LoVo (cell line): ENCODE measurements at places on chromosomes 12 and 14.

DNA sequence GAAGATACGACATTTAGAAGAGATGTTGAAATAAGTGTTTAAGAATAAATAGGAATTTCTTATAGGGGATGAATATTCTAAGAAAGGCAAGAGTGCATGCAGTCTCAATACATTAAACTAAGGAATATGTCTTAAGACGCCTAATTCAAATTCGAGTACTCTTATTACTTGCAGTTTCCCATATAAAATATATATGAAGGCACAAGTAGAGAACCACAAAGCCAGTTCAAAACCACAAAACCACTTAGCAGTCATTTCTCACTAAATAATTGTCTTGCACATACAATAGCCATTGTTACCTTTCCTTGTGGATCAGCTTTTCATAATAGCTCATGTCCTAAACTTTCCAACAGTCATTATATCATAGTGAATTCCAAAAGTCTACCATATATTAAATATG, 91.0 kb upstream of the MON2 start:
- no peak for DNase-seq

- no peak for DNase-seq
These were observed 745.8 kb downstream of the SLC6A15 start for GRCh38 chr12:84166812-84167211.

DNA sequence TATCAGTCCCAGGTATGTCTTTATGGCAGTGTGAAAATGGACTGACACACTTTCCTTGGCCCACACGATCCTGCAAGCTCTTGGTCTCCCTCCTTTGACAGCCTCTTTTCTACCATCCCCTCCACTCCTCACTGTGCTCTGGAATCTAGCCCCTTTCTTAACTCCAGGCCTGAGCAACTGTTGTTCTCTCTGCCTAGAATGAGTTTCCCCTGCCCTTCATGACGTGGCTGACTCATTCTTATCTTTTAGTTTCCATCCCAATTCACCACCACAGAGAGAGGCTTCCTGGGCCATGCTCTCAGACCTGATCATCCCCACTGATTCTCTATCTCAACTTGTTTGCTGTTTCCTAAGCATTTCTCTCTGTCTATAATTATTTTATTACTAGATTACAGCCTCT, 157.4 kb upstream of the HMGA2 start:
- no peak for DNase-seq

GRCh38 chr14:92794547-92794941, 439 bp downstream of the GOLGA5 start:
- no peak for DNase-seq

- DNase-seq, result no peak
These were observed 131.5 kb upstream of the MGAT4C start for GRCh38 chr12:86387591-86388145.

- no peak for DNase-seq
These were observed 4.7 kb upstream of the TTC7B start for GRCh38 chr14:90820958-90821357.

DNA sequence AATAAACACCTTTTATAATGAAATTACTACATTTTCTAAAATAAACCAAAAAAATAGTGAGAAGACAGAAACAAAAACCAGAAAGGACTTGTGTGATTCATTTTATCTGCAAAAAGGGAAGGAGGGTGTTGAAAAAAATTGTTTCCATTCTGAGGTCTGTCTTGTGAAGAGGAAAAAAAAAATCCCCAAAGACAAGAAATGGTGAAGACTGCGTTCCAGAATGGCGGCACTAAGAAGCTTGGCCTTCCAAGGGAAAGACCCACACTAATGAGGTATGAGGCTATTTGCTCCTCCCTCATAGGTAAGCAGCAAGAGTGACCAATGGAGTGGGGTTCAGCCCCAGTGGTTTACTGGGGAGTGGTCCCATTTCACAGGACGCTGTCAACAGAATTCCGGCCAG, 35.0 kb downstream of the GNPTAB start:
- no peak for DNase-seq

DNA sequence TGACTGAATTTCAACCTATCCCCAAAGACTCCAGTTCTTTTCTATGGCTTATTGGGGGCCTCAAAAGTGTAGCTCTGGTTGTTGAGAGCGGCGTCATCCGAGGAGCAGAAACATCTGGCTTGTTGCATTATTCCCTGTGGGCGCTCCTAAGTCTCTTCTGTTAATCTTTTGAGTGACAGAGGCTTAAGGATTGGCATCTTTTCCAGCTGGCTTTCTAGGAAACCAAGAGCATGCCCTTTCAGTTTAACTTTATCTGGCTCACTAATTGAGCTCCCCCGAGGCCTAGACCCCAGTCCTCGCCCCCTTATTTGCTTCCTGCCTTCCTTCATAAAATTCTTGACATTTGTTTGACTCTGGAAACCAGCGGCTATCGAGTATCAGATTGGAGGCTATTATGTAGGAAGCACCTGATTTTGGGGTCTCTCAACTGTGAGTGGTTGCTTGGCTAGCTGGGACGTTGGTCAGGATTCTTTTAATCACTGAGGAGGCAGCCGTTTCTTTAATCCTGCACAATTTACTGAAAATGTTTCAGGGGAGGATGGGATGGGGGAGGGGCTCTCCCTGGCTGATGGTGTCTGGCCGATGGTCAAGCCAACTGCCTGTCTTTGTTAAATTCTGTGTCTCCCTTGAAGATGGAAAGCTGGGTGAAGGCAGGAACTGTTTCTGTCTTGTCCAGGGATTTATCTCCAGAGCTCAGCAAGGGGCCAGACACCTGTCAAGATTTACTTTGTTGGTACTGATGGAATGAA, 3.1 kb downstream of the SMOC1 start:
- DNase-seq, result no peak

DNA sequence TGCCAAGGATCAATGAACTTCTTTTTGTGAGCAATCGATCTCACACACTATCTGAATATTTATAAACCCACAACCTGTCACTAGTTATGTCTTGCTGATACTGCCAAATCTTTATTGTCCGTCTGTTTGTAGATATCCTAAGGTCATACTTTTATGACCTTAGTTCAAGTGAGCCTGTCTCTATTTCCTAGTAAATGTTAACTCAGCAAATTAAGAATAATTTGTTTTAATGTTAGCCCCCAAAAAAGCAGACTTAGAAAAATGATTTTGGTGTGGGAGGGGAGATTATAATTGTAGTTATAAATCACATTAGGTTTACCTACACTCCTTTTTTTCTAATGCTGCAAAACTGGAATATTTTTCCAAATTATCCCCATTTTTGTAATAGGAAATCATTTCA, 9.4 kb downstream of the STYK1 start:
- DNase-seq, result no peak

GRCh38 chr14:93054876-93055275, 60.8 kb downstream of the ITPK1 start:
- DNase-seq, result no peak

GRCh38 chr12:52975820-52976573, 27.1 kb downstream of the KRT18 start:
- DNase-seq, result peak; percentile 51

DNA sequence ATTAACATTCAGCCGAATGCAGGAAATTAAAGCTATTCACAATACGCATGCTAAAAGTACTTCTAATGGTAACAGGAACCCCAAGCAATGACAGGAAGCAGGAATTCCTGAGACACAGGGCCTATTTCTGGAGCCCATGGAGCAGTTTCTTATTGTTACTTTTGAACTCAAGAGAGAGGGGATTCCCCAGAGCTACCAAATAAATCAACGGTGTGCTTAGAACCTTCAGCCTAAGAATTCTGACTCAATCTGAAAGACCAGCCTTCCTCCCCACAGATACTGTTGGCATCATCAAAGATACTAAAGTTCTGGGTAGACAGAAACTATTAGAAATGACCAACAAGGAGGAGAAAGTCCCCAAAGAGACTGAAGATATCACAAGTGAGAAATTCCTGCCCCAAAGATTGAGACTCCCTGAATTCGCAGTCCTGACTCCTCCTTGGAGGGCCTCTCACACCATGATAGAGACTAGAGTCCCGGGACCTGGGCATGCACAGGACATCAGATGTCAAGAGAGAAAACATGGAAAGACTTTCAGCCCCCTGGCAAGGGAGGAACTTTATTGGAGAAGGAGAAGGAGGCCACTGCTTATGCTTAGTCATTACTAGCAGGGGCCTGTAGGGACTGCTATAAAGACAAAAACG, 32.7 kb downstream of the RTRAF start:
- DNase-seq, result no peak

GRCh38 chr12:42631513-42631912, 42.0 kb upstream of the PRICKLE1 start:
- DNase-seq, result no peak

- DNase-seq, result peak; percentile 71
These were observed 358.6 kb downstream of the DUSP6 start for GRCh38 chr12:88993651-88994050.

DNA sequence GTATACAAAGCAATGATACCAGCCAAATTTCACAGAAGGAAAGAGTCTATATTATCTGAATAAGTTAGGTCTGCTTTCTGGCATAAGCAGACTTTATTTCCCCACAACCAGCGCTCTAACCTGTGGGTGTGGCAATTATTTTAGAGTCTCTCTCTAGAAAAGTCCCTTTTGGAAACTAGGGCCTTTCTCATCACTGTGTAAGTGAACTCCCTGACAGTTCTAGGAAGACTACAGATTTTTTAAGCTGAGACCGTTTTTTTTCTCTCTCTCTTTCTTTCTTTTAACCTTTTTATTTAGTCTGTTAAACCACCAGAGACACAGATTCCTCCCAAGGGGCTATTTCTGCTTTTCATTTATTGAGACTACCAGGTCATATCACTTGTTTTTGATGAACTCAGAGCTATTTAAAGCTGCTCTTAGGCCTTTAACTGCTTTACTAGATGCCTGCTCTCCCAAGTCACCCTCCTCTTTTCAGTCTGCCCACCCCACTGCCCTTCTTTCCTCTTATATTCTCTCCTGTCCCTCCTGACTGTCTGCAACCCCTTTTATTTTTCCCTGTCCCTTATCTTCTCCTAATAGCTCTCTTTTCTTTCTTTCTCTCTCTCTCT, 69.2 kb upstream of the ARHGAP5 start:
- no peak for DNase-seq

GRCh38 chr14:101006008-101006407, 102.5 kb upstream of the RTL1 start:
- DNase-seq, result no peak

GRCh38 chr14:86404989-86405649, 875.2 kb downstream of the FLRT2 start:
- DNase-seq, result no peak

- DNase-seq, result no peak
These were observed 125.5 kb upstream of the NUDT4 start for GRCh38 chr12:93252221-93252620.

GRCh38 chr12:86723326-86723725, 467.1 kb upstream of the MGAT4C start:
- no peak for DNase-seq

GRCh38 chr12:108298761-108299275, 40.3 kb downstream of the CMKLR1 start:
- DNase-seq, result no peak

DNA sequence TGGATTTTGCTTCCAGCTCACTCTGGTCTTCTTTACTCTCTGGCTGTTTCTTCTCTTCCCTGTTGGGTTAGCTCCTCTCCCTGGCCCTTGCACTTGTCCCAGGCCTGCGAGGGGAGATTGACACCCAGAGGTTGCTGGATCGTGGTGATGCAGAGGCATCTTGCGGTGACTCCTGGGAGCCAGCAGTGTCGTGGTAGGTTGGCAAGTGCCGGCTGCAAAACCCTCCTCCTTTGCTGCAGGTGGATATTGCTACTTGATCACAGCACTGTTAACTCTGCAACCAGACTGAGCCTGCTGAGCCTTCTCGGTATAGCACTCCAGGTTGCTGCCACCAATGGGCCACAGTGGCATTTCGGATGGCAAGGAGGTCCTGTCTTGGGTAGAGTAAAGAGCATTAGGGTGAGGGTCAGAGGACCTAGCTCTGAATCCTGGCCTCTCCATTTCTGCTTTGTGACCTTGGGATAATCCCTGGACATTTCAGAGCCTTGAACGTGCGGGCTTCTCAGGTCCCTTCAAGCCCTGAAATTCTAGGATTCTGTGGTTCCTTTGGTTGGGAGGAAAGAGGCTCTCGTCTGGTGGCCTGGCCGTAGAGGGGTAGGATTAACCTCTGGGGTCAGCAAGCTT, 87.4 kb downstream of the TSPAN9 start:
- DNase-seq, result no peak

- DNase-seq, result no peak
These were observed 3.4 kb upstream of the FRMD6 start for GRCh38 chr14:51648296-51648695.

- DNase-seq, result no peak
These were observed 346 bp downstream of the SLC7A8 start for GRCh38 chr14:23183158-23183470.

- peak; percentile 81 for DNase-seq
These were observed 3.2 kb upstream of the FICD start for GRCh38 chr12:108511633-108512540.

GRCh38 chr12:39451977-39452376, 9.1 kb upstream of the KIF21A start:
- DNase-seq, result no peak

DNA sequence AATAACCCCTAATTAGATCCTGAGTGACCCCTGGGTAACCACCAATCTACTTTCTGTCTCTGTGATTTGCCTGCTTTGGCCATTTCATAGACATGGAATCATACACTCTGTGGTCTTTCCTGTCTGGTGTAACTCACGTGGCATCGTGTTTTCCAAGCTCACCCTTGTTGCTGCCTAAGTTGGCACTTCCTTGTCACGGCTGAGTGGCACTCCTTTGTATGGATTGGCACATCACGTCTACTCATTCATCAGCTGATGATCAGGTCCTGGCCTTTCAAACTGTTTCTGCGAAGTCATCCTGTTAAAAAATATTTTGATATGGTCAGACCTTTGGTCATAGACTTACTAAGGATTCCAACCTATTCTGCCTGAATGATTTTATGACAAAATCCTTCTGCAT, 87.7 kb downstream of the GLT1D1 start:
- DNase-seq, result no peak

- DNase-seq, result no peak
These were observed 243.8 kb upstream of the PLEKHG7 start for GRCh38 chr12:92458996-92459395.

DNA sequence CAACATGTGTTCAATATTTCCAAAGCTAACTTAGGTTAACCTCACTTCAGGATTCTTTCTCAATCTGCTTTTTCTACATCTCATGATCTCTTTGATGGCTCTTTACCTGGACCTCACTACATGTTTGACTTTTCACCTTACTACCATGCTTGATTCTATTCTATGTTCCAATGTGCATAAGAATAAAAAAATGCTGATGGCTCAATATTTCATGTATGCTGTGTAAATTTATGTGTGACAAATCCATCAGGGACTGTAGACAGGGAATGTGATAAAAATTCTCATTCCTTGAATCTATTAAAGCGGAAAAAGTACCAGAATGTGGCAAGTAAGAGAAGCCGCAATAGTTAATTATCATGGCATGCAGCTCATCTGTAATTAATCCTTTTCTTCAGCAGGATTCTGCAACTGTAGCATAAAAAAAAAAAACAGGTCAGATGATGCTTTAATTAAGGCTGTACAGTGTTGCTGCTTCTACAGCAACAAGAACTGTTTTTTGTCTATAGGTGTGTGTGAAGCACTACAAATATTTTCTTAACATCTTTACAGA, 276.9 kb upstream of the PRKD1 start:
- DNase-seq, result no peak

GRCh38 chr12:31478898-31479297, 112.0 kb downstream of the DENND5B start:
- DNase-seq, result no peak
